ENCODE measurements at places on chromosomes 16 and 17.

- DNase-seq = no peak
These were observed 3.0 kb downstream of the HSPB9 start for GRCh38 chr17:42125565-42125964.

DNA sequence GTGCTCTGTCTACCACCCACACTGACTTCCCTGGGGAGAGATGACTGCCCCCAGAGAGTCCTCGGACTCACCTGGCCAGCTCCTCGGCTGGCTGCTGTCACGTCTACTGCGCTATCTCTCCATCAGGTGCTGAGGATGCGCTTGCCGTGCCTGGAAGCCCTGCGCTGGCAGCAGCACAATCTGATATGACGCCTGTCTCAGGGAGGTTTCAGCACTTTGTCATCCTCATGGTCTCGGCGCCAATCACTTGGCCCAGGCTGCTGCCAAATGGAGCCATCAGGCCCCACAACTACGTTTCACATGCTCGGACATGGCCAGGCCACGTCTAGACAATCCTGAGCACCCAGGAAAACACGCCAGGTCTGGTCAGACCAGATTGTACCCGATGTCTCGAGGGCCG, 46.7 kb downstream of the FOXL1 start:
- DNase-seq = no peak

- no peak for DNase-seq
These were observed 120.4 kb downstream of the HIC1 start for GRCh38 chr17:2175294-2175628.

GRCh38 chr17:42848093-42848492, 2.9 kb upstream of the AOC3 start:
- no peak for DNase-seq

- DNase-seq = no peak
These were observed 79.4 kb downstream of the IRF8 start for GRCh38 chr16:85978291-85978775.

- no peak for DNase-seq
These were observed 194.1 kb upstream of the GSE1 start for GRCh38 chr16:85418978-85419491.
